Activated naive CD4-positive, alpha-beta T cell (primary cell): ENCODE measurements at places on chromosomes 12 and 14.

GRCh38 chr14:51211149-51211548 is 28.9 kb upstream of the TMX1 start:
- DNase-seq = no peak

GRCh38 chr14:95523815-95524448 is 7.5 kb upstream of the SYNE3 start:
- no peak for DNase-seq

DNA sequence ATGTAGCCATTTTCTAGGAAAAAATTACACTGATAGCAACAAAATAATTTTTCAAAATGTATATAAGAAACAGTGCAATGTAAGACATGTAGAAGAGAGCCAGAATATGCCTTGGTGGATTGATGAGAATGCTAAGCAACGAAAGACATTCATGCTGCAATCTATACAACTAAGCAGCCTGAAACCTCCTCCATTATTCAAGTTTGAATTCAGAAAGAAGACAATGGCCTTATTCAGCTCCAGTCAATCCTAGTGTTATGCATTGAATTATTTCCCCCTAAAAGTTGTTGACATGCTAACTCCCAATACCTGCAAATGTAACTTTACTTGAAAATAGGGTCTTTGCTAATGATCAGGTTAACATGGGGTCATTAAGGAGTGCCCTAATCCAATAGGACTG is 73.5 kb downstream of the BTG1 start:
- no peak for DNase-seq

DNA sequence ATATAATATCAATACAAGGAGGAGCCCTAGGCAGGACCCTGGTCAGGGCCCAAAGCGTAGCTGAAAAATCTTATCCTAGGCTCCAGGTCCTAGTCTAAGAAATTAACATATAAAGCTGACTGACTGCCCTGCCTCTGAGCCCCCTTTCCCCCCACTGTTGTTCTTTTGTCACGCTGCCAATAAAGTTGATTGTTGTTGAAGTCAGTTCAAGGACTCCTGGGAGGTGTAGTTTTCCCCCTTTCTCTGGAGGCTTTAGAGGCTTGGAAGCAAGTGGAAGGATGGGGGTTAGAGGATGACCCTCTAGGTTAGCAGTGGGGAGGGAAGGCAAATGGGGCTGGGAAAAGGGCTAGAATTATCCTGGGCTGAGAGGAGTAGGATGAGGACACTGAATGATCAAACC is 3.2 kb downstream of the PPP1R1A start:
- no peak for DNase-seq

- DNase-seq = no peak
Observed at GRCh38 chr14:81313775-81314429, 86.2 kb downstream of the STON2 start.

DNA sequence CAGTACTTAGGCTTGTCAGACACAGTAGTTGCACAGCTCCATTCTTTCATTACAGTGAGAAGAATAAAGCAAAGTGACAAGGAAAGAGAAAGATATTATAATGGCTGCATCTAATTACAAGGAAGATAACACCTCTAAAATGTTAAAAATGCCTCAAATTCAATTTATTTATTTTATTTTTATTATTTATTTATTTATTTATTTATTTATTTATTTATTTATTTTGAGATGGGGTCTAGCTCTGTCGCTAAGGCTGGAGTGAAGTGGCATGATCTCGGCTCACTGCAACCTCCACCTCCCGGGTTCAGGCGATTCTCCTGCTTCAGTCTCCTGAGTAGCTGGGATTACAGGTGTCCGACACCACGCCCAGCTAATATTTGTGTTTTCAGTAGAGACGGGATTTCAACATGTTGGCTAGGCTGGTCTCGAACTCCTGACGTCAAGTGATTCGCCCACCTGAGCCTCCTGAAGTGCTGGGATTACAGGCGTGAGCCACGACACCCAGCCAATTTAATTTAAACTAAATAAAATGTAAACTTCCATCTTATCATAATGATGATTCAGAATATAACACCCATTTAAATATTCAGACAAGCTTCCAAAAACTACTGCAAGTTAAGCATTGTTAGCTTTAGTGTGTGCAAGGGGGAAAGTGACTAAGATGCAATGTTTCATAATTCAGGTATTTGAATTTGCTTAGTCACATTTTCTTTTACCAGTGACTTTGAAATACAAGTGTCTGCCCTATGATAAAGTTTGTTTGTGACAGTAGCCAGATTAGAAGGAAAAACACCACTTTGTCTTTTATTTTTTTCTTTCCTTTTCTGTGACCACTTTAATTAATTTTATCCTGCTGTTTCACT is 2.4 kb upstream of the CFAP54 start:
- no peak for DNase-seq

DNA sequence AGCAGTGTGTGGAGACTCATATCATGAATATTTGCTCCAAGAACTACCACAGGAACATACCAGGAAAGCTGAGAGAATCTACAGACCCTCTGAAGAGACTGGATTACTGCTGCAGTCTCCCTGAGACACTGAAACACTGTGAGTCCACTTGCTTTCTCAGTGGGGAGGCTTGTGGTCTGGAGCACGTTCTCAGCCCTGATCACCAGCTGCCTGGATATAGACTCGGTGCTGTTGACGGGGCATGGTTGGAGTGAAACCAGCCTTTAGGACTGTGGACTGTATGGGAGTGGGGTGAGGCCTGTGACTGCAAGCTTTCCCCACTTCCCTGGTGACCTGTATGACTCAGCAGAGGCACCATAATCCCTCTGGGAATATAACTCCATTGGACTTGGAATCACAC is 525.8 kb upstream of the FBXO33 start:
- DNase-seq = no peak

DNA sequence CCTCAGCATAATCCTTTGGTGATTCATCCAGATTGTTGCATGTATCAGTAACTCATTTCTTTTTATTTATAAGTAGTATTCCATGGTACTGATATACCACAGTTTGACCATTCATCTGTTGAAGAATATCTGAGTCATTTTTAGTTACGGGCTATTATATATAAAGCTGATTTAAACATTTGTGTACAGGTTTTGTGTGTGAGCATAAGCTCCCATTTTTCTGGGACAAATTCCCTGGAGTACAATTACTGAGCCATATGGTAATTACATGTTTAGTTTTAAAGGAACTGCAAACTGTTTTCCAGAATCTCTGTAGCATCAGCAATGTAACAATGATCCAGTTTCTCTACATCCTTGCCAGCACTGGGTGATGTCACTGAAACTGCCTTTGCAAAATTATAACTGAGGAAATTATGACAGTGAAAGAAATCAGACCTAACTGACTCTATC is 236.2 kb upstream of the KRR1 start:
- DNase-seq = no peak

GRCh38 chr12:4211372-4211771 is 62.2 kb upstream of the CCND2 start:
- no peak for DNase-seq

DNA sequence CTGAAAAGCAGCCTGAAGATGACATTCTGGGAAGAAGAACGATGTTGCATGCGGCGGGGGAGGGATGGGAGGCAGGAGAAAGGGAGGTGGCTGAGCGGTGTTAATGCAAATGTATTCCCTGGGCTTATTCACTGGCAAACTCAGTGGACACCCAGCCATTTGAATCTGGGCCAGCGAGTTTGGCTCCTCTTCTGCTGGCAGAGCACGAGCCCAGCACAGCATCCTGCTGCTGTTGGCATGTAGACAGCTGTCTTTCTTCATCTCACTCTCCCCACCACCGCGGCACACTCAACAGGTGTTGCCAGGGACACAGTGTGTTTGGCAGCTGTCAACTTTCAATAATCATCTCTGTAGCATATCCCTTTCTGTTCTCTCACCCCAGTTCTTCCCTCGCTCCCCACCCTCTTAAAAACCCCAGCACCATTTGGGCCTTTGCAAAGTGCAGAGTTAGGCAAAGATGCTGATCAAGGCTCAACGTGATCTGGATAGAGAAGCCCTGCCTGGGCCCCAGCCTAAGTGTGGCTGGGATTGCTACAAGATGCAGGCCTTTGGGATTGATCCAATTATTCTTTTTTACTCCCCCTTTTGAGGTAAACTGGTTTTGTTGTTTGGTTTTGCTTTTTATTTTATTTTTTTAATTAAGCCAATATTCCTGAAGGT is 131.9 kb downstream of the EXOC5 start:
- no peak for DNase-seq

- DNase-seq = no peak
Observed at GRCh38 chr12:50725011-50725942, 38.6 kb upstream of the ATF1 start.

GRCh38 chr14:85565862-85566296 is 35.9 kb downstream of the FLRT2 start:
- DNase-seq = no peak

- no peak for DNase-seq
Observed at GRCh38 chr14:47778631-47779030, 103.2 kb upstream of the MDGA2 start.

GRCh38 chr12:82437744-82438143 is 79.4 kb downstream of the METTL25 start:
- no peak for DNase-seq

GRCh38 chr14:29548948-29549370 is 378.7 kb downstream of the PRKD1 start:
- no peak for DNase-seq

- DNase-seq = no peak
Observed at GRCh38 chr12:29039013-29039412, 110.1 kb upstream of the FAR2 start.

GRCh38 chr14:105839425-105840265 is 313.3 kb downstream of the TMEM121 start:
- no peak for DNase-seq

GRCh38 chr14:69313176-69313575 is 53.2 kb downstream of the GALNT16 start:
- no peak for DNase-seq

- no peak for DNase-seq
Observed at GRCh38 chr12:112252184-112252583, 126.8 kb downstream of the TRAFD1 start.

- DNase-seq = no peak
Observed at GRCh38 chr12:109711596-109712461, 1.8 kb upstream of the FAM222A start.

DNA sequence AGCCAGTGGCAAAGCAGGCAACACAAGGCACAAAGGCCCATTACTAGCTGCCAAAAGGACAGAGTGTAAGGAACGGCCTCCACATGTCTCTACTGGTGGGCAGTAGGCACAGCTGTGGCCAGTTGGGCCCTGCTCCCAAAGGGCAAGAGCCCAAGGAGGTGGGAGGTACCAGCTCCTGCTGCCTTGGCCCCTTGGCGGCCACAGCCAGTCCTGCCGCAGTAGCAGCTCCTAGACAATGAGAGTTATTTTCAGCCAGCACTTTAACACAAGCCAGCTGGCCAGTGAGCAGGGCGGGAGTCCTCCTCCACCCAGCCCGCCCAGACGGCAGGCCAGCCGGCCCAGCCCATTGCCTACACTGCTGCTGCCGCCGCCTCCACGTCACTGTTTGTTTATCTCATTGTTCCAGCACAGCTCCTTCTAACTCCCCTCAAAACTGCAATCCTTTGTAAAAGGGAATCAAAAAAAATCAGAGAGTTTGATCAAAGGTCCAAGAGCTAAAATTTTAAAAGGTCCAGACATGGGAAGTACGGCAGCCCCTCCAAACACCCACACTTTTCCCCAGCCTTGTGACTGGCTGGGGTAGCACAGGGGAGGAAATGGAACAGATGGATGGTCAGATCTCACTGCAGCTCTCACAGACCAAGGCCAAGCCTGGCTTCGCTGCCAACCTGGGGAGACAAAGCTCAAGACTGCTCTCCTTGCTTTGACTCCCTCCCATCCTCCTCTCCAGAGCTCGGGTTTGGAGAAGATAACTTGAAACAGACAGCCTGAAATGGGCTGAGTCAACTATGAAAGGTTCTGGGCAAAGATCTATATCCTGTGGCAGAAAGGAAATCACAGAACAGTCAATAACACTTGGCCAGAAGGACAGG is 33.5 kb downstream of the FMNL3 start:
- no peak for DNase-seq

DNA sequence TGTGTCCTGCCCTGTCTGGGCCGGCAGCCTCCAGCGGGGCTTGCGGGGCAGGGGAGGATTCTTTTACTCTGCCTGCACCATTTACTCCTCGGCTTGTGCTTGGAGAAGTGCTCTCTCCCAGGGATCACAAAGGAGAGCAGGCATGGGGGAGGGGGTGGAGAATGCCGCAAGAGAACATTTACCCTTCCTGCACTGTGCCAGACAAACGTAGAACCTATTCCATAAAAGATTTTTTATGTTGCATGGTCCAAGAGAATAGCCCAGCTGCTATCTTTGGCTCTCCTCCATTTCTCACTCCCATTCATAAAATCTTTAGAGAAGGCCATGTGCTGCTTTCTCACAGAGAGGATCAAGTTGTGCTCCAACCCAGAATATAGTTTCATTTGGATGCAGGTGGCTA is 159.4 kb downstream of the SPTSSA start:
- DNase-seq = no peak

- no peak for DNase-seq
Observed at GRCh38 chr14:68405961-68406360, 386.9 kb downstream of the ZFP36L1 start.

- DNase-seq = no peak
Observed at GRCh38 chr12:5343711-5344110, 88.2 kb upstream of the NTF3 start.

DNA sequence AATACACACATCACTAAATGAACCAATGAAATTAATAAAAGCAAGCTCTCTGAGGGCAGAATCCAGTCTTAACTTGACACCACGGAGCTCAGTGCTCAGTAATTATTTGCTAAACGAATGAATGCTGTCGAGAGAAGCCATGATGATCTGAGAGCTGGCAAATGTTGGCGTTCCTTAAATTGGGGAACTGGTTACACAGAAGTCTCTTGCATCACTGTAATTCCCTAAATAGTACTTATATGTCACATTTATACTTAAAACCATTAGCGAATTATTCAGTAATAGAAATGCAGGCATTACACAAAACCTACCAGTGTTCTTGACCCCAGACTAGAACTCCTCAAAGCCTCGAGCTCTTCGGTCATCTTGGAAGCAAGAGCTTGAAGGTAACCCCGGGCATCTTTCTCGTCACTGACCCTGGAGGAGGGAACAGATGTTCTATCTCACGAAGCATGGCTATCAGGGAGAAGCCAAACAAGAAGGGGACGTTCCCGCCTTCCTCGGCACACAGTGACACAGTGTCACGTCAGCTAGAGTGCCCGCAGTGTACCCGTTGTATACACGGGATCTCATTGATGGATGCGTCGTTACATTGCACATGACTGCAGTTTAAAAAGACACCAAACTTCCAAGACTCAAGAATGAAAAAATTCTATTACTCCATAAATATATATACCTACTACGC is 43.6 kb downstream of the AMN start:
- no peak for DNase-seq

GRCh38 chr14:89411976-89412375 is 5.1 kb downstream of the FOXN3 start:
- no peak for DNase-seq

- DNase-seq = no peak
Observed at GRCh38 chr14:71711619-71712018, 220.6 kb upstream of the RGS6 start.

GRCh38 chr12:51407604-51408003 is 16.4 kb upstream of the GALNT6 start:
- no peak for DNase-seq

GRCh38 chr14:23538785-23539184 is 12.8 kb downstream of the ZFHX2 start:
- DNase-seq = no peak

- DNase-seq = no peak
Observed at GRCh38 chr12:4915752-4916151, 6.0 kb downstream of the KCNA1 start.

GRCh38 chr12:71755146-71755892 is 656 bp downstream of the RAB21 start:
- peak; percentile 53 for DNase-seq

GRCh38 chr14:44657696-44658388 is 150.8 kb upstream of the FSCB start:
- DNase-seq = no peak
